ENCODE measurements at places on chromosomes 11 and 22. TPM values are rescaled to one million over a fixed set of nuclear protein-coding genes. Genes with fewer than 3 reads are reported as not detected.

- ATAC-seq = peak; percentile 88
These were observed 19.4 kb upstream of the MS4A6E start for GRCh38 chr11:60307507-60308195.

DNA sequence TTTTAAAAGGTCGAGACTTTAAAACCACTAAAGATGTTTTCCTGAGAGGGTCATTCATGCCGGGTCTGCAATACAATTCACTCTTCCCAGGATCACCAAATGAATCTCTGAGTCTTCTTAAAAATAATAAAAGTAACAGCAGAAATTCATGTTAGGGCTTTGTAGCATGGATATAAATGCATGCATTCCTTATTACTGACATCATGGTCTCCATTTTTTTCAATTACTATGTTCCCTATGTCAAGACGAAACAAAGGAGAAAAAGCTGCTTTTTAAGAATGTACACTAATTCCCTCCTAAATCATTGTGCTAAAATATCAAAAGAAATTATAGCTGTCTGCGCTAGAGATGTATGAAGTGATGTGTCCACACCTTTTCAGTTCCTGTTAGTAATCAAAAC, 789.9 kb upstream of the LRRC4C start:
- no peak for ATAC-seq

Gene PPP1CA
- 322 TPM for total RNA-seq

DNA sequence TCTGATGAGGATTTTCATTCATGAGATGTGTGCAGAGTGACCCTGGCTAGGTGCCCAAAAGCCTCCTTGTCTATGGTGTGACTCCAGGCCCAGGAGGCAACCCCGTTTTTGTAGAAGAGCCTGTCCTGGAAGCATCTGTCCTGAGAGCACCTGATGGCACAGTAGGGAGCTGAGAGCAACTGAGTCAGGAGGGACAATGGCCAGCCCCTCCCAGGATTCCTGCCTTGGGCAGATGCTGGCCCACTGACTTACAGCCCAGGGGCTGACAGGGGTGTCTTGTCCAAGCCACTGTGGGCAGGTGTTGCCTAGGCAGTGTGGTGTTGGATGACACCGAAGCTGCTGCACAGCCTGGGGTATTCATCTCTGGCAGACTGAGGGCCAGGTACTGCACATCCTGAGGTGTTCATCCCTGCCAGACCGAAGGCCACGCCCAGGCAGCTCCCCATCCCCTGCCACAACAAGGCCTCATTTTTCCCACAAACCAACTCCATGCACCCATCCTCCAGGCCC, 3.2 kb upstream of the RFPL2 start:
- no peak for ATAC-seq

- ATAC-seq = no peak
These were observed 782.8 kb downstream of the CNTN5 start for GRCh38 chr11:99803501-99803900.

GRCh38 chr11:112024178-112024772, 933 bp upstream of the DLAT start:
- ATAC-seq = no peak

Gene ARHGAP8
- 2.3 TPM for total RNA-seq

DNA sequence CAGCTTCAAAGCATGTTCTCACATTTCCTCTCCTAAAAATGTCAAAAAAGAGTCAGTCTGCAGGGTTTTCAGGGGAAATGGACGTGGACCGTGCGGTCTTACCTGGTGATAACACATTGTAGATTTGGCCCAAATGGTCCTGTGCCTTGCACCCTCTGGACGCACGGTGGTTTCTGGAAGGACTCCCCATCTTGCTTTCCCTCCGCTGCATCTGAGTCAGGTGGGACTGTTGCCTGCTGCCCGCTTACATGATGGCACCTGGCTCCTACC, 1290.1 kb downstream of the TBC1D22A start:
- no peak for ATAC-seq

DNA sequence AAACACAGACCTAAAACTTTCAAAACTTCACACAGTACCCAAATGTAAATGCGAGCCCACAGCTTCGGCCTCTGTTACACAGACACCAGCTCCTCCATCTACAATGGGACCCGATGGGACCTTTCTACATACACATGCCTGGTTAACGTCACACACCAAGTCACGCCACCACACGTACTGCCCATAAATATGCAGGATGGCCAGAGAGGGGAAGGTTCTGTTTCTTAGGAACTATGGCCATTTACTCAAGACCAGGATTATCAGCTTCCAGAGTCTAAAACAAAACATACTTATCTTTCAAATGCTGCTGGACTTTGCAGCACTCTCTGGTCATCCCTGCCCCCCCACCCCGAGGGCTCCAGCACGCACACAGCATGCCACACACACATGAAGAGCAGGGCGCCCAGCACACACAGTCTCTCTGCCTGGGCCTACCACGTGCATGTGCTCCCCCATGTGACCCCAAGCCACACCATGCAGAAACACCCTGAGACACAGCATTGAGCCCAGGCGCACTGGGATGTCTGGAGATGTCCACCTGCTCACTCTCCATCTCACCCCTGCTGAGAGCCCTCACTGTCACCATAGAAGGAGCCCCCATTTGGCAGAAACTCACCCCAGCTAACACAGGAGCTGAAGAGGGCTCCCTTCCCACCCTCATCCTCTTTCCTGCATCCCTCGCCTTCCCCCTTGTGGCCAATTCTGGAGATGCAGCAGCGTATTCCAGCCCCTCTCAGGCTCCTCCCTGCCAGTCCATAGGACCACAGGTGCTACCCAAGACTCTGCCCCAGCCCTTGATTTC, 61.8 kb downstream of the SLC22A12 start:
- ATAC-seq = peak; percentile 77

GRCh38 chr22:48301421-48301820, 1526.3 kb downstream of the BRD1 start:
- no peak for ATAC-seq

Gene C11orf86
- not detected for total RNA-seq

DNA sequence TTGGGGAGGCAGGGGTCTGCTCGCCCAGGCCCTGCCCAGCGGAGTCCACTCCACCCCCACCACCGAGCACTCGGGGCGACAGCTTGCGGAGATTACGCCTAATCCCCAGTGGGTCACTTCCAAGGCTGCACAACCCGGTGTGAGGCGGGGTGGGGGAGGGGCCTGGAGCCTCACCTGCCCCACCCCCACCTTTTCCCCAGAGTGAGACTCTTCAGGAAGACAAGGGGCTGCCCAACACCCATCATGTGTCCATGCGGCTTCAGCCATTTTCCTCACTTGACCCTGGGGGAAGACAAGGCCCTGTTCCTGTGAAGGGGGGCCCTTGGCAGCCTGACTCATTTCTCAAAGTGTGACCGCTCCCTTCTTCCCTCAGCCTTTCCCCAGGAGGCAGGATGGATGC, 12.5 kb downstream of the SYNGR1 start:
- no peak for ATAC-seq

GRCh38 chr11:18726040-18726439, at the start of gene IGSF22:
IGSF22 (minus strand) TSS chr11:18726188; CDS start chr11:18724236, 1,952 bp downstream.
- ATAC-seq = no peak

Gene MS4A15
- not detected for total RNA-seq

Gene NDUFV1
- 160 TPM for total RNA-seq

- ATAC-seq = peak; percentile 17
These were observed 32.3 kb downstream of the TMPRSS5 start for GRCh38 chr11:113673550-113674396.

- ATAC-seq = no peak
These were observed 12.5 kb upstream of the PEX26 start for GRCh38 chr22:18065256-18065655.

DNA sequence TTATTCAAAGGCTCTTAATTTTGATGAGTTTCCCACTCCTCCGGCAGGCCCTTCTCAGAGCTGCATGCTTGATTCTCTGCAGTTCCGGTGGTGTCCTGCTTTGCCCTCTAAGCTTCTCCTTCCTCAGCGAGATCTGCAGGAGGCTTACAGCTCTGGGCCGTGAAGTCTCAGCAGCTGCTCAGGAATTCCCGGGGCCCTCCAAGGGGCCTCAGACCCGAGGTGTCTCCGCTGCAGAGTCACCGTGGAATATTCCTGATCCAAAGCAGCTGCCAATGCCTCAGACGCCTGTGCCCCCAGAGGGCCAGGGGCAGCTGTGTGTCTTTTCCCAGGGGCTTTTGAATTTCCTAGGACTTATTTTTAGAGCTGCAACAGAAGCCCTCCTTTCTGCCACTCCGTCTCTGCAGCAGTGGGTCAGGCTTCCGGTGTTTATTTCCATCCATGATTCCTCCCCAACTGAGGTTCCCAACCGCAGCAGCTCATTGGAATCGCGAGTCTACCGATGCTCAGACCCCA, 37.2 kb downstream of the RPS6KA4 start:
- ATAC-seq = no peak

Gene UCP2
- total RNA-seq = 199 TPM

Gene BTBD18
- not detected for total RNA-seq

Gene TRIM6
- 0.19 TPM for total RNA-seq

Gene SLC22A24
- total RNA-seq = not detected

DNA sequence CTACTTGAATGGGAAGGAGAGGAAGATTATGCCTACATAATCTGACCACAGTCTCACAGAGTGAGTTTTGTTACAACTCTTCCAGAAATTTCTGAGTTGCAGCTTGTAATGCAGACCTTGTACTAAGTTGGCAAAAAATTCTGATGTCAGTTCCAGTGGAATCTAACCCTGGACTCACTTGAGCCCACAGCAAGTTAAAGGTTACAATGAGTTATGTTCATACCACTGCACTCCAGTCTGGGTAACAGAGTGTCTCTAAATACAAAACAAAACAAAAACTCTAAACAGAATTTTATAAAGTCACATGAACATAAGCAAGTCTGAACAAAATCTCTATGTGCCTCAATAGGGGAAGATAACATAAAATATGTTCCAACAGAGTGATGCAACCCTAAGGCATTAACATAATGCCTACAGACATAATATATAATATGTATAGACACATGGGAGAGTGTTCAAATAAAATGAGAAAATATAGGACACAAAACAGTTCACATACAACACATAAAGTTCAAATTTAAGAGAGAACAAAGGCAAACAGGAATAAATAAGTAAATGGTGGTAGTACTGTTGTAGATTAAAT, 1.1 kb downstream of the GLYAT start:
- ATAC-seq = no peak

- ATAC-seq = no peak
These were observed 855.0 kb downstream of the METTL15 start for GRCh38 chr11:28963187-28963586.

- no peak for ATAC-seq
These were observed 78.8 kb downstream of the MYEOV start for GRCh38 chr11:69372589-69373250.

DNA sequence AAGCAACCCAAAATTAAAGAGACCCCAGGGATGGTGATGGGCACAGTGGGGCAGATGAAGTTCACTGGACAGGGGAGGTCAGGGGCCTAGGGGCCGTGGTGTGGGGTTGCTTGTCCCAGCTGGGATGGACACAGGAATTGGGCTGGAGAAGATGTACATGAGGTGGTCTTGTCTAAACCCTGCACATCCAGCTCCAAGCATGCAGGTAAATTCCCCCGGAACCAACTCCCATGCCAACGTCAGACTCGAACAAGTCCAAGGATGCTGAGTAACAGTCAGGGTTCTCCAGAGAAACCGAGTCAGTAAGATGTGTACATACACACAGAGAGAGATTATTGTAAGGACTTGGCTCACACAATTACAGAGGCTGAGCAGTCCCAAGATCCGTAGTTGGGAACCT, 28.9 kb downstream of the TSPAN32 start:
- no peak for ATAC-seq

Gene CNTF
- 4.1 TPM for total RNA-seq

Gene ZNRD2
- 30.3 TPM for total RNA-seq

Gene OR4D9
- not detected for total RNA-seq

Gene AMOTL1
- total RNA-seq = 0.34 TPM

Gene POTEH
- not detected for total RNA-seq

Gene OR8J1
- total RNA-seq = not detected

Gene PYGM
- total RNA-seq = 4.0 TPM

DNA sequence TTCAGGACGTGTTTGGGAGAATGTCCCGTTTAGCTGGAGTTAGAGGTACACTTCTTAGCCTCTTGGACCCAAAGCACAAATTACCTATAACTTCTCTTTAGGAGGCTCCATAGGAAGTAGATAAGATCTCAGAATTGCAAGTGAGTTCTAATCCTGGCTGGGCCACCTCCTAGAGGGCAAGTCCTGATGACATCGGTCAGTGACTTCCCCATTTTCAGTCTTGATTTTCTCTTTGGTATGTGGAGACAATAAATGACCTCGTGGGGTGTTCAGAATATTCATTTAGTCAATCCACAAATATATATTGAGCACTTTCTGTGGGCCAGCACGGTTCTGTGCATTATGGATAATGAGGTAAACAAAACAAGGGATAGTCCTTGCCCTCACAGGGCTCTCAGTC, 208.6 kb downstream of the CWF19L2 start:
- ATAC-seq = no peak

Gene KCNJ1
- not detected for total RNA-seq

GRCh38 chr22:36540867-36541642, 12.1 kb upstream of the EIF3D start:
- no peak for ATAC-seq

GRCh38 chr11:128361451-128362020, 225.8 kb downstream of the ETS1 start:
- ATAC-seq = peak; percentile 87

Gene CCND1
- total RNA-seq = 0.82 TPM

GRCh38 chr11:120622189-120622875, 110.8 kb downstream of the GRIK4 start:
- no peak for ATAC-seq

Data from activated T-helper 17 cell treated with anti-CD3 and anti-CD28 coated beads, Interleukin-2, amount 50 U/mL, for 72 hours (primary cell).